Mucosa of gallbladder (tissue), 1 donor: ENCODE measurements at places on chromosomes 5 and 9.

DNA sequence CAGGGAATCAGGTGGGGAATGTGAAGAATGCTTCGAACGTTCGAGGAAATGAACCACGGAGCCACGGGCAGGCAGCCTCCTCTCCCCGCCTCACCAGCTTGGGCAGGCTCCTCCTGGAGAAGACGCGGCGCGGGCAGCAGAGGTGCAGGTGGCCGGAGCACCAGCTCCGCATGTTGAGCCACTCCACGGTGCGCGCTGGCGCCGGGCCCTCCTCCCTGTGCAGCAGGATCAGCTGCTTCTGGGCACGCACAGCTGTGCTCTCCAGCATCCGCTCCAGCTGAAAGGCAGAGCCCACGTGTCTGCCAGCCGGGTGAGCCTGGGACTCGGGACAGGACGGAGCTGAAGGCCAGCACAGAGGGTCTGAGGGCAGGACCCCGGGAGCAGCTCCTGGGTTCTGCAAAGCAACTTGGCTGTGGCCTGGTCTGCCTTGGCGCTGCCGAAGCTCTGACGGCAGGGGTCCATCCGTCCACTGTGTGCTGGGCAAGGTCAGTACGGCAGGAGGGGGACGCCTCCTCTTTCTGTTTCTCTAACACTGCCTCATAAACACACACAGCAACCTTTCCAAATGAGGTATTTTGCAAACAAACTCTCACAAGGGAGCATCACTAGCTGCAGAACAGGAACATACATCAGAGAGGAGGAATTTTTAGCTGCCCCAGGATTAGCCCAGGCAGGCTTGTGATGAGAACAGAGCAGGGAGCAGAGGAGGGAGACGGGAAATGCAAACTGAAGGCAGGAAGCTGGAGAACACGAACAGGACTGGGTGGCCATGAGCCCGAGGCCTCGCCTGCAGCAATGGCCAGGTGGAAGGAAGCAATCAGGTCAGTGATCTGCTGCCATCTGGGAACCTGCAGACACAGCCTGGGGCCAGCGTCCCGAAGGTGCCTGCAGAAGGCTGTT is 20.1 kb upstream of the NSMF start:
- no peak for DNase-seq

DNA sequence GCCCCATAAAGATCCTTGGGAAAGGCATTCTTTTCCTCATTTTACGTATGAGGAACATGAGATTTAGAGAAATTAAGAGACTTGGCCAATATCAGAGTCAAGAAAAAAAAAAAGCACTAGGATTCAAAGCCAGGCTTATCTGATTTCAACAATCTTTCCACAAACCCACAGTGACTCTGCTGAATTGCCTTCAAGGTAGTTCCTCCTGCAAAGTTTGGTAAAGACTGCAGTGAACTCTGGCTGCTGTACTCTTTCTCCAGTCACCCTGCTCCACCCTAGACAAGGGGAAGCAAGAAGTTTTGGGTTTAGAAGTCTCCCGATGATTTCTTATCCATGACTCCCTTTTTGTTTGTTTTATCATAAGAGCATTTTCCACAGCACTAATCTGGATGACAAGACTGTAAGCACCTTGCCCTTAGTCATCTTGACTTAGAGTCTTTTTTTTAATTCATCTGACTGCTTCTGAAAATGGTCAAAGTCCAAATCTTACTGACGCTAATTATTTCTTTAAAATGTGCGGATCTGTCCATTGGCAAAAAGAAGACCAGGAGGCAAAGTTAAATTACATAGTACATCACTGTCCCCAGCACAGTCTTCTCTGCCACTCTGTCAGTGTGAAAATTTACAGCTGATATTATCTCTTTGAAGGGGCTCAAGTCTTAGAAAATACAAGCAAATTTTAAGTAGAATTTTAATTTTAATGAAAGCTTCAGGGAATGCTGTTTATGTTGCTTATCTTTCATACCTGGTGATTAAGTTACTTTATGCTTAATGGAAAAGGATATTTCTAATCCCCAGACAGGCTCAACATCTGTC is 180.1 kb downstream of the TTLL11 start:
- DNase-seq: no peak

GRCh38 chr5:133423618-133424282 is 188.6 kb downstream of the FSTL4 start:
- DNase-seq: peak; percentile 54

GRCh38 chr5:109239456-109239855 is 170.3 kb downstream of the PJA2 start:
- DNase-seq: no peak
